ENCODE measurements at places on chromosomes 2 and 18. TPM values are rescaled to one million over a fixed set of nuclear protein-coding genes. Genes with fewer than 3 reads are reported as not detected.

Gene CYS1
- total RNA-seq: 1.2 TPM

Gene PPP1R1C
- 3.7 TPM for total RNA-seq

Gene IL1RN
- not detected for total RNA-seq

Gene AGPS
- total RNA-seq: 56.1 TPM

Gene FBXO48
- total RNA-seq: 1.3 TPM

Gene UCN
- total RNA-seq: 0.68 TPM

Gene CWC22
- total RNA-seq: 27.5 TPM

Gene DYNAP
- total RNA-seq: 0.46 TPM

Measured in WTC11 (cell line).